ENCODE measurements at places on chromosomes 2 and 18.

- DNase-seq = no peak
Measured at GRCh38 chr2:29113891-29114321, 1.3 kb upstream of the CLIP4 start.

GRCh38 chr18:13612196-13612997 lies 114.0 kb downstream of the FAM210A start:
- peak; percentile 99 for DNase-seq

DNA sequence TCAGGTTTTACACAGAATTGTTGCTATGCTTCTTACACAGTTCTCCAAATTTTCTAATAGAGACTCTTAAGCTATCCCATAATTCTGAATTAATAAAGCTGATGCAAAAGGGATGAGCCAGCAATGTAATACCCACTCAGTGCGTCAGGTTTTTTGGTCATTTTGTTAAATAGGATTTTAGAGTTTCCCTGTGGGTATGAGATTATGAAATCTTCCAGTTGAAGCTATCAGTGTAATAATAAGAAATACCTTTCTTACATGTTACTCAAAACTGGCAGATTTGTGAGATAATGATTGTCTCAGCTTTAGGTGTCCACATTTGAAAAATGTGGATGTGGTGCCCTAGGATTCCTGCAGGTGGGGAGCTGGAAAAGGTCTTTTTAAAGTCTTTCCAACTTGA lies 44.5 kb downstream of the SOCS6 start:
- no peak for DNase-seq

DNA sequence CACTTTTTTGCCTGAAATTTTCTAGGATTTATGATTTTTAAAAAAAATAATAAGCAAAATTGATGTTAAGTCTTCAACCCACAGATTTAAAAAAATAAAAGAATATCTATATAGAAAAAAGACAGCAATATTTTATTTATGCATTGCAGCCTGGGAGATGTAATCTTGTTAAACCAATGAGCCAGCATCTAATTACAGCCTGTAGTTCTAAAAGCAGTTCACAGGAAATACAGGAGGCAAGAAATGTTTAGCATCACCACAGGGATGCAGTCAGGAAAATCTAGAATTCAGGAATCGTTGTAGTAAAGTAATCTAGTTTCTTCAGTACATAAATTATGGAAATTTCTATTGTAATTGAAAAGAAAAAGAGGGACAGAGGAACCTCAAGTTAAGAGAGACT lies 17.2 kb downstream of the UGGT1 start:
- no peak for DNase-seq

- DNase-seq = no peak
Measured at GRCh38 chr2:119730671-119731177, 29.0 kb upstream of the PTPN4 start.

- DNase-seq = no peak
Measured at GRCh38 chr2:239502430-239503186, 101.8 kb upstream of the HDAC4 start.

GRCh38 chr18:2654928-2655177 lies 673 bp upstream of the SMCHD1 start:
- no peak for DNase-seq

DNA sequence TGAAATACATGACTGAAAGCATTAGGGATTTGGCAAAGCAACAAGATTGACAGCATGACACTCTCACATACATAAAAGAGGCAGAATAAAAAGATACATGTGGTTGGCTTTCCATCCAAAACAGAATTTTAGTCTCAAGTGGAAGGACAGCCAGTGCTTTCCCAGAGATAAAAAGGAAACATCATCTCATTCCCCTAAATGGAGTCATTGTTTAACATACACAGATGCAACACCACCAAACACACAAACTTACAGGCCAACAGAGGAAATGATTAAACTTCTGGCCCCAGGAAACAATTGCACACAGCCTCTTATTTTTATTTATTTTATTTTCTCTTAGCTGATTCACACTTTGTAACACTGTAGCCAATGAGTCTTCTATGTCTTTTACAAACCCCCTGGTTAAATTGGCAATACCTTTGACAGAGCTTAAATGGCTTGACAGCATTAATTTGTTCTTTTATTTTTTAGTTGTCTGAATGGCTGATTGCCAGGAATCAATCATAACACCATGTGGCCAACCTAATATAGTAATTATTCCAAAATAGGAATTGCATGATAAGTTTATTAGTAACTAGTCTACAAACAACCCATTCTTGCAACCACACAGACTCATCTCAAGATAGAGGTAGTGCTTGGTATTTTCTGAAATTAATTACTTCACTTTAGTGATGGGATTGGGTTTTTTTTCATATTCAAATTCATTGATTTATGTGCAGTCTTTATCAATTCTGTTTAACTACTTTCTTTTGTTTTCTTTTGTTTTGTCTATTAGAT lies 190.5 kb downstream of the RND3 start:
- no peak for DNase-seq

DNA sequence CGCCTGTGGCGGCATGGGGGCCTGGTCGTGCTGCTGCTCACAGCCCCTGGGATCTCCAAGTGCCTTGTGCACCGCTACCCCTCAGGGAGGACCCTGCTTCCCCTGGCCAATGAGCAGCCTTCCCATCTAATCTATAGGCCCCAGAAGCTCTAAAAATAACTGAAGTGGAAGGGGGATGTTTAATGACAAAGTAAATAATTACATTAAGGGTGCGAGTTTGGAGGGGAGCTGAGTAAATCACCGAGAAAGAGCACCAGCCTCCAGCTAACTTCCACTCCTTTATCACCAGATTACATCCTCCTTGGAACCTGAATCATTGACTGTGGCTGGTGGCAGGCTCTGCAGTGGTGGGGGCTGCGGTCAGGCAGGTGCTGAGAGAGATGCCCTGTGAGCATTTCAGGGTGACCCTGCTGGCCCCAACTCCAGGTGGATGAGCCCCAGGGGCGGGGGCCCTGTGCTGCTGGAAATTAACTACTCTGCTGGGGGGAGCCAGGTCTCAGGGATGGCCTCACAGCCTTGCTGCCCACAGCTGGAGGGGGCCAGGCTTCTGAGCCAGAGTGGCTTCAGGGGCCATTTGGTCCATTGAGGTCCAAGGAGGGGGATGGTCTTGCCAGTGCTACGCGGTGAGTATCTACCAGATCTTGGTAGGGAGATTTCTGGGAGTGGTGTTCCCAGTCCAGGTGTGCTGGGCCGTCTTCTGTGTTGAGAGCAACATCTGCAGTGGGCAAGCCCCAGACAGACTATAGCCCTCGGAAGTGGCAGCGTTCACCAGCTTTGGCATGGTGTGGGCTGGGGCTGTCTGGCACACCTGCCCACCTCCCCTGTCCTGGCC lies 74.2 kb downstream of the GLI2 start:
- peak; percentile 15 for DNase-seq

- no peak for DNase-seq
Measured at GRCh38 chr2:189222468-189223105, 43.0 kb upstream of the COL5A2 start.

GRCh38 chr18:11883153-11883552 lies 25.0 kb downstream of the MPPE1 start:
- DNase-seq = no peak

GRCh38 chr2:218829868-218830451 lies 1.6 kb downstream of the PRKAG3 start:
- DNase-seq = no peak

GRCh38 chr2:173153301-173153885 lies 77.7 kb downstream of the MAP3K20 start:
- no peak for DNase-seq

DNA sequence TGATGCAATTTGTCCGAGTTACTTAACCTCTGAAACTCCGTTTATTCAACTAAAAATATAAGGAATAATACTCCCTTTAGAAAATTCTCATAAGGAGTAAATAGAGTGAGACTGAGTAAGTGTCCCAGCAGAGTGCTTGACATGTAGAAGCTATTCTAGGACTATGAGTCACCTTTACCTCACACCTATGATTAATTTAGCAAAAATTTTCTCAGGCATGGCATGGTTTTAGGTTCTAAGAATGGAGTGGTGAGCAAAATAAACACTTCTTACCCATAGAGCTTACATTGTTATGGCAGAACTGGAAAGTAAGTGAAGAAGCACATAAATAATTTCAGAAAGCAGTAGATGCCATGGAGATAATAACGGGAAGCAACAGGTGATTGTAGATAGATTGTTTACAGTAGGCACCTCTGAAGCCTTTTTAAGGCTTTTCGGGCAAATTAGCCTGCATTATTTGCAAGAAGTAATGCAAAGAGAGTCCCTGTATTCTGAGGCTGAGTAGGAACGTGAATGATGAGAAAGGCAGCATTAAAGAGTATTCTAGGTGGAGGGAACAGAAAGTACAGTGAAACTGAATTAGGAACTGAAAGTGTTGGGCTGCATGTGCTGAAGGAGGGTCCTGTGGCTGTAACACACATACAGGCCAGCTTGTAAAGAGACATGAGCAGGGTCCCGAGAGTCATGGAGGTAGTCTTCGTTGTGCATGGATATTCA lies 209.2 kb downstream of the ZNF407 start:
- no peak for DNase-seq

GRCh38 chr2:209322905-209323512 lies 100.8 kb upstream of the MAP2 start:
- no peak for DNase-seq

DNA sequence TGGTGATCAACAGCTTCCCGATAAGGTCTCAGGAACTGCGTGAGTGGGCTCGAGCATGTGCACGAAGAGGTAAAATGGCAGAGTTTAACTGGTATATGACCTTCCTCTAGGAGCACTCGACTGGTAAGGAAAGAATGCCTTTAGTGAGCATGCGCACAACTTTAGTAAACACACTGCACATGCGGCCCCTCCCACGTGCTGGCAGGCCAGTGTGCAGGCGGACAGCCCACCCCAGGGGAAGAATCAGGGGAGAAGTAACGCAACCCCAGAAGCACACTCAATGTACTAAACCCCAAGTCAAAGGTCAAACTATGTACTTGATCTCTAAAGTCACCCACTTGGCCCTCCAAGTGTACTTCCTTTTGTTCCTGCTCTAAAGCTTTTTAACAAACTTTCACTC lies 28.7 kb upstream of the SLC25A52 start:
- DNase-seq = no peak

- DNase-seq = no peak
Measured at GRCh38 chr2:236130349-236130998, 37.7 kb downstream of the GBX2 start.

DNA sequence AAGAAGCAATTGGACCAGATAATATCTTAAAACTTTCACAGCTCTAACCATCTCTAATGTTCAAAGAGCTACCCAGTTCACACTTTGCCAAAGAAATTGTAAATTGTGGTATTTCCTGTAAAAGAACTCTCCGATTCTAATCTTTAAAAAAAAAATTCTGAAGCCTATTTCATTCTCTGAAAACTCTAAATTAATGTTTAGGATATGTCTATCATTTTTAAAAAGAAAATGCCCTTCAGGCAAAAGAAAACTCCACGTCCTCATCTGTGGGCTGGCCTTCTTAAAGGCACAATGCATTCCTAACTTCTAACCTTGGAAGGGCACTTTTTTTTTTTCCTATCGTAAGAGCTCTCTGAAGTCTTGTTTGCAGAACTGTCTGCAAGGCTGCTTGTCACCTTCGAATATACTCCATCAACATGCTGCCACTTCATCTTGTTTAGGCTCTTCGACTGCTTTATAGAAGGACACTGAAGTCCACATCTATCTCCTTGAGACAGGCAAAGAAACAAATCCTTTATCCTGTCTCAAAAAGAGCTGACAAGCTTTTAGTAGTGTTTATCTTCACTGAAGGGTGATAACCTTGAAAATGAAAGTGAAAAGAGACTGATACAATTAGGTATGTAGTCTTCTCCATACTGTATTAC lies 124.3 kb upstream of the SLC39A10 start:
- peak; percentile 73 for DNase-seq

DNA sequence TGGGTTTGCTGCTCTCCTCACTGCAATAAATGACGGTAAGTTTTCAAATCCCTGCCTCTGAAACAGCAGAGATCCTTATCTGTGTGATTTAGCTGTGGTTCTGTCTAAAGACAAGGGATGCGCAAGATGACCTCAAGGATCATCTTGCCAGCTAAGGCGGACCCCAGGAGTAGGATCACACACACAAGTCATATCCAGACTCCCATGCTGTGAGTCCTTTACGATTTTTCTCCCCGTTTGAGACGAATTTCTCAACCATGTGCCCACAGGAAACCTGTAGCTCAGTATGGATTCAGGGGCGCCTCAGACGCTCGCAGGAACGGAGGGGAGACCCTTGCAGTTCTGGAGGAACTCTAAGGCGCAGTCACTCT lies 11.1 kb upstream of the DCTN1 start:
- DNase-seq = no peak

- DNase-seq = no peak
Measured at GRCh38 chr2:25420820-25421237, 79.1 kb upstream of the DNMT3A start.

DNA sequence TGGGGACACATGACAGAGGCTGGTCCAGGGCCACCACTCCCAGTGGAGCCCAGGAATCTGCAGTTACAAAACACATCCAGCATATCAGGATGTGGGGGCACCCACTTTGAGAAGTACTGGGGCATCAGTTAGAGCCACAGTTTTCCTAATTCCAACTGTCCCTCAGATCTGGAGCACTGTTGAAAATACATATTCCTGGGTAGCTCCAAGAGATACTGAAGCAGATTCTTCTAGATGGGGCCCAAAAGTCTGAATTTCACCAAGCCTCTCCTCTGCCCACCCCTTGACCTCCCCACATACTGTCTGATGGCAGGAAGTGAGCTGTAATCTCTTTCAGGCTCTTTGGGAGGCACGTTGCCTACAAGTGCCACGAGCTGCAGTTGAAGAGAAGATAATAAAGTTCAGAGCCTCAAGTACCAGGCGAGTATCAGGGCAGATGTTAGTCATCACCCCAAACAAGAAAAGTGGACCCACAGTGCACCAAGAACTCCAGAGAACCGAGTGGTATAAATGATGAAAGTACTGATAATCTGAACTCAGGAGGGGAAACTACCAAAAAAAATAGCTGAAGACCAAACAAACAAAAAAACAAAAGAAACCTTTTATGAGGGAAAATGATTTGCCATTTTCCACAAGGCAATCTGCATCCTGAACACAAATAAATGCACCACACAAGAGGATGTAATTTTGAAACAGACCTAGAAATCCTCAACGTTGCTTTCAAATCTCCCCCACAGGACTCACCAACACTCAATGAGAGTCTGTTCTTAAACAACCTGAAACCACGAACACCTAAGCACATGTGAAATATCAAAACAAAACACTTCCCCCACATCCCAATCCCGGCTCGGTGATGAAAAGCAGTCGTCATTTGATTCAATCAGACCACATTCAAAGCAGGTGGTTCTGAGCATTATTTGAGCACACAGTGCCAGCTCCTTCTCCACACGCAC lies 98.7 kb downstream of the TCF4 start:
- DNase-seq = peak; percentile 9

DNA sequence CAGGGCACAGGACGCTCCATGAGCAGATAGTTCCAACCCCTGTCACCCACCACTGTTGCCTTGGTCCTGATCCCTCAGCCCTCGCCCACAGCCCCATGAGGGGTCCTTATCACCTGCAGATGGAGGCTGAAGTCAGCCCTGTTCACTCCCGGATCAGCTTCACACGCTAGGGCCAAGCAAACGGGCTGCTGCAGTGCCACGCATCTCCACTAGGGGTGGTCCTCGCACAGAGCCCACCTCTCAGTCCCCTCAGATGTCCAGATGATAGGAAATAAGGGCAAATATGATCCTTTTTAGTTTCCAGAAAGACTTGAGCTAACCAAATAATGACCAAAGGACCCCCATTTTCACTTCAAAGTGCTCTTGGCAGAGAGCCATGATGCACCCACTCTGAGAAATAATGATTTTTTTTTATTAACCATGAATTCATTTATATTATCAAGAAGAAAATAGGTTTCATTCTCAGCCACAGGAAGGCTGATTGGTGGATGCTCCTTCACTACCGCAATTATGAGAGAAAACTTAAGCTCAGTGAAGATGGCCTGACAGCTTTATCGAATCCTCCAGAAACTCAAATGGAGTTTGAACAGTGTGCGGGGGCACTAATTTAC lies 71.9 kb upstream of the KLHL29 start:
- DNase-seq = peak; percentile 32
